Occipital lobe (tissue), 3 donors: ENCODE measurements at places on chromosomes 5 and 9. TPM values are rescaled to one million over a fixed set of nuclear protein-coding genes. Genes with fewer than 3 reads are reported as not detected.

Gene MYOZ3
- 1.7 TPM for total RNA-seq

Gene FOXD4L6
- total RNA-seq, result 0.31 TPM

Gene PCDHGB5
- 18.1 TPM for total RNA-seq

Gene CYLC2
- total RNA-seq, result not detected

DNA sequence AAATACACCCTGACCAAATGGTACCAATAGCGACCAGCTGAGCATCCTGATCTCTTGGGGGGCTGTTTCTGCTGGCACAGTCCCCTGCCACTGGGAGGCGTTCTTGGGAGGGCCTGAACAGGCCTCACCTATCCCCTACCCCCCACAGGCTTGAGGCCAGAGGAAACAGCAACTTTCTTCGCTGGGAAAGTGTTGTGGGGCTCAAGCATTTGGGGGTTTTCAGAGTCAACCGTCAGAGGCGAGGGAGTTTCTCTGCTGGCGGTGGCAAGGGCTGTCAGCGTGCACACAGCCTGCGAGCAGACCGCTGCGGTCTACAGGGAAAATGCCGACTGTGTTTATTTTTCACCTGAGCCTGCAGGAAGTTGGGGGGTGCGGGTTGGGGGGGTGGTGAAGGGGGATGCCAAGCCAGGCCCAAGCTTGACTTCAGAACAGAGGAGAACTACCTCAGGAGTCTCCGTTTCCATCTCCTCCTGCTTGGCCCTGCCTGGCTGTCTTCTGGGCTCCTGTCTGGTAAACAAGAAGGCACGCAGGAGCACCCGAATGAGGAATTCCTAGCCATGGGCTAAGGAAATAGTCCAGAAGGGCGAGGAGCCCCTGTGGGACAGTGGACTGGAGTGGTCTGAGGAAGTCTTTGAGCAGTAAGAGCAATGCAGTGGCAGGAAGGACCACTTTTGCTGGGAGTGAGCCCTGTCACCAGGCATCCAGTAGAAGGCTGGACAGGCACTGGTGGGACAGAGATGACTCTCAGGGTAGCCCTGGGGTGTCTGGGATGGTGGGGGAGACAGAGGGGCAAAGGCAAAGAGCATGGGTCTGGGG is 18.1 kb downstream of the TCF7 start:
- no peak for DNase-seq

DNA sequence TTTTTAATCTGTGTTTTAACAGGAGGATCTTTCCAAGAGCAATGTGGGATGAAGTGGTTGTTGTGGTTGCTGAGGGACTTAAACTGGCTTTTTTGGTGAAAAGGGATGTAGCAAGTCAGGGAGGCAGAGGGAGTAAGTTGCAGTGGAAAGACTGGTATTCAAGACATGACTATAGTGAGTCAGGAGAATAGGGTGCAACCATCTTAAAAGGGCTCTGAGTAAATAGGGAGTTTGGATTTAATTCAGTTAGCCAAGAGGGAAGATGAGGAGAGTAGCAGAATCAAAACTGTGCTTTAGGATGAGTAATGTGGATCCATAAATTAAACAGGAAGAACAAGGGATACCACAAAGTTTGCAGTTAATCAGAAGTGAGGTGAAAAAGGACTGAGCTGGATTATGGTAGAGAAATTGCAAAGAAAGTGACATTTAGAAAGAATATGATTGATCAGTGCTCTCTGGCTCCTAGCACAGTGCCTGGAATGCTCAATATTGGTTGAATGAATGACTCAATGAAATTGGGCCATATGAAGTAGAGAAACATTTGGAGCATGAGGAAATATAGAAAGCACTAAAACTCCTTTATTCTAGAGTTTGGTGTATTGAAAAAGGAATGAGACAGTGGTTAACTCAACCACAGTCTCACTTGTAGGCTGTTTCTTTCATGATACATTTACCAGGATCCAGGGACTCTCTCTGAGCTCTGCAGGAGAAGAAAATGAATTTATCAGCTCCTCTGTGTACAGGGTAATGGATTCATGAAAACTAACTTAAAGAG is 5.1 kb downstream of the POLR3G start:
- no peak for DNase-seq

DNA sequence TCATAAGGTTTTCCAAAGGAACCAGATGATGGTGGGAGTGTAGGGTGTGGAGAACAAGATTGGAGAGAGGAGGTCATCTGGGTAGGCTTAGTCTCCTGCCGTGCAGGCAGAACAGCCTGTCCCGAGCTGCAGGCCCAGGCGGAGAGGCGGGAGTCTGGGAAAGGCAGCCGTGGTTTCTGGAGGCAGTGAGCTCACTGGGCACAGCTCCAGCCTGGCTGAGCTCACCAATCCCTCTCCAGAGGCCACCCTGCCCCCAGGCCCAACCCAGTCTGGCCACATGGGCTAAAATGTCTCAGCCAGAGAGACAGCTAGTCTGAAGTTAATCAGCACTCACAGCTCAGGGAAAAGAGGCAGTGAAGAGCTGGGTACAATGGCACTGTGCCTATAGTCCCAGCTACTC is 12.3 kb downstream of the P4HA2 start:
- peak; percentile 70 for DNase-seq

DNA sequence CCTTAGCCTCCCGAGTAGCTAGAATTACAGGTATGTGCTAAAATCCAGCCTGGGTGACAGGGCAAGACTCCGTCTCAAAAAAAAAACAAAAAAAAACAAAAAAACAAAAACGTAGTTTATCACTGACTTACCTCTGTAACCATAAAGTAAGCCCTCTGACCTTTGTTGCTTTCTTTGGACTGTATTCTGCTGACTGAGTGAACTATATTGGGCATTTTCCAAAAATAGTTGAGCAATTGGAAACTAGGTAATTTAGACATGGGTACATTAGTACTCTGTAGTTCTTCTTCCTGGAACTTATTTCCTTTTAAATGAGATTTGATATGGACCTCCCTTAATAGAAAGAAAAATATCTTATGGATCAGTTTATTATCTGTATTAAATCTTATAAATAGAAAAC is 66.6 kb downstream of the ANKHD1 start:
- DNase-seq, result no peak

DNA sequence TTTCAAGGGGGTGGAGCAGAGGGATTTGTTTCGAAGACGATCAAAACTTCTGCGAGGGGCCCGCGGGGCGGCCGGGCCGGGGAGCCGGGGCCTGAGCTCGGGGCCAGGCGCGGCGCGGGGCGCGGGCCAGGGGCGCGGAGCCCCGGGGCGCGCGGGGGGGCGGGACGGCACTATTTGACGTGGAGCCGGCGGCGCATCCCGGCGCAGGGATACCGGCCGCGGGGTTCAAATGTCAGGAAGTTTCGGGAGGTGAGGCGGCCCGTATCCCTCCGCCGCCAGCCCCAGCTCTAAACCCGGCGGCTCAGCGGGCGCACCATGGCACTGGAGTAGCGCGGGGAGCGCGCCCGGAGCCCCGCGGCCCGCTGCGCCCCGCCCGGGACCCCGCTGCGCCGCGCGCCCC is at the start of gene LMX1B:
Gene LMX1B (plus strand): TSS at position 278 of the 400 bp plus-strand sequence. CDS start 522 bp downstream, outside the sequence.
- no peak for DNase-seq
